ENCODE measurements at places on chromosomes 11 and 22.

GRCh38 chr11:89540826-89541225 lies 49.7 kb upstream of the NOX4 start:
- no peak overlapping the region for H3K27ac ChIP-seq
- peaks cover 2% of the 10 kb centered on the region for H3K36me3 ChIP-seq
- H3K4me3 ChIP-seq, result no peak overlapping the region

DNA sequence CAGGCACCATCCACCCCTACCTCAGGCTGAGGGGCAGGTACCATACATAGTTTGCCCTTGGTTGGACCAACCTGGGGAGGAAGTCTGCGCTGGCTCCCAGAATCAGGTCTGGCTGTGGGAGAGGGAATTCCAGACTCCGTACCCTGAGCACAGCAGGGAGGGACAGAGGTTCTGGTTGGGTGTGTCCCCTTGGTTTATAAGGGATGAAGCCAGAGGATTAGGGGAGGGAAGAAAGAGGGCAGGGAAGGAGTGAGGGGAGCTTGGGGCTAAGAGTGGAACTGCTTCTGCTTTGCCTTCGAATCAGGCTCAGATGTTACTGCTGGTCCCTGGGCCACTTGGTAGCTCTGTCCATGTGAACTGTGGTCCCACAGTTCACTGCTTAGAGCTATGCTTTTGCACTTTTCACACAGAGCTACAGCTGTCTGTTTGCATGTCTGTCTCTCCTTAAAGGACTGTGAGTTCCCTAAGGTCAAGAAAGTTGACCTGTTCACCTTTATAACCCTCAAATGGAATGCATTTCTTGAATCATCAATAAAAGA lies 9.2 kb downstream of the MMP20 start:
- no peak overlapping the region for H3K27ac ChIP-seq
- DNase-seq, result no peak
- H3K4me3 ChIP-seq, result no peak overlapping the region
- H3K27me3 ChIP-seq, result no peaks in the 10 kb centered on the region
- peaks cover 11% of the 10 kb centered on the region for H3K4me1 ChIP-seq

DNA sequence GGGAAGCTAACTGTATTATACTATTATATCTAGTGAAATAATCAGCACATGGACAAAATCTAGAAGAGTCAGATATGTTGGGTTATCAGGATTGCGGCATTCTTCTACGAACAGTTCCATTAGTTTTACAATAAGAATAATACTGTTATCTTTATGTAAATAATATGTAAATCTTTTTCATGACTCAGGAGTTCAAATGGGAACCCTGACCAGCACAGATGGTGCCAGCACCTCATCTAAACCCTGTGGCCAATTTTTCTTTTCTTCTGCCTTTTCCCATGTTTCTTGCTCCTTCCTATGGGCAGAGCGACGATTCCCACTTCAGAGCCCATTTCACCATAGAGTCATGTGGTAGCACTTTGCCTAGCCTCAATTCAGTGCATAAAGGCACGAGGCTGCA lies 68.4 kb upstream of the CYP2D6 start:
- no peak overlapping the region for H3K4me3 ChIP-seq
- DNase-seq, result no peak
- no peak overlapping the region for H3K27ac ChIP-seq
- peaks cover 13% of the 10 kb centered on the region for H3K4me1 ChIP-seq
- no peaks in the 10 kb centered on the region for H3K36me3 ChIP-seq
- H3K27me3 ChIP-seq, result no peaks in the 10 kb centered on the region

DNA sequence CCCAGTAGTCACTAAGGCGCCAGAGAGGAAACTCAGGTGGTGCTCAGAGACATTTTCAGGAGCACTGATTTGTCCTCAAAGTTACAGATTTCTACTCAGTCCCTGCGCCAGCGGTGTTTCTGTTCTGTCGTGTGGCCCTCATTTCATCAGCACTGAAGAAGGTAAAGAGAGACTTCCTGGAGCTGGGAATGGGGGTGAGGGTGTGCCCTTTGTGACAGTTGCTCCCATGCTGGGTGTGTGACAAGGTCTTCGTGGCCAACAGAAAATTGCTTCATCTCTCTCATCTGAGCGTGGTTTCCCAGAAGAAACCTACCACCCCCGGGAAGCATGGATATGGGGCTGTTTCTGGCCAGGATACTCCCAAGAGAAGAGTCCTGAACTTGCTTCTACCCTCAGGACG lies 2.0 kb upstream of the PPARA start:
- H3K36me3 ChIP-seq, result peaks cover 2% of the 10 kb centered on the region
- H3K4me3 ChIP-seq, result no peak overlapping the region

GRCh38 chr11:47399860-47400767 lies 8.3 kb upstream of the SLC39A13 start:
- peaks cover 9% of the 10 kb centered on the region for H3K4me1 ChIP-seq
- no peaks in the 10 kb centered on the region for H3K27me3 ChIP-seq
- no peaks in the 10 kb centered on the region for H3K36me3 ChIP-seq
- peak overlapping the region; percentile 55 for H3K4me3 ChIP-seq

DNA sequence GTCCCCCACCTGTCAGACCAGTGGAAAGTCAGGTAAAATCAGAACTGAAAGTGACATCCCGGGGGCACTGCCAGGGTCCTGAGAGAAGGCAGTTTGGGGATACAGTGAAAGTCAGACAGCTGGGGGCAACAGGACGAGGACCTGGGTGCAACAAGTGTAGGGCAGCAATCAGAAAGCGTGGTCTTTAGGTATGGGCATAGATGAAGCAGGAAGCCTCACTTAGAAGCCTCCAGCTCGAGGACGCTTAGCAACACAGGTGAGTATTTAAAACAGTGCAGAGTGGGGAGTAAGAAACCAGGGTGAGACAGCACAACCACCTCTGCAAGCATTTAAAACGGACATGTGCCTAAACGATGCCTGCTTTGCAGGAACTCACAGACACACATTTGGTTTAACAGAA lies 64.6 kb upstream of the POU2AF1 start:
- H3K4me1 ChIP-seq, result peaks cover 7% of the 10 kb centered on the region
- DNase-seq, result peak; percentile 24
- H3K27me3 ChIP-seq, result peaks cover 21% of the 10 kb centered on the region
- no peak overlapping the region for H3K27ac ChIP-seq
- H3K36me3 ChIP-seq, result no peaks in the 10 kb centered on the region

- no peak for DNase-seq
- H3K4me1 ChIP-seq, result peaks cover 3% of the 10 kb centered on the region
- no peak overlapping the region for H3K4me3 ChIP-seq
- H3K36me3 ChIP-seq, result peaks cover 9% of the 10 kb centered on the region
- H3K27ac ChIP-seq, result no peak overlapping the region
Observed at GRCh38 chr11:16505481-16505880, 149.1 kb upstream of the SOX6 start.

DNA sequence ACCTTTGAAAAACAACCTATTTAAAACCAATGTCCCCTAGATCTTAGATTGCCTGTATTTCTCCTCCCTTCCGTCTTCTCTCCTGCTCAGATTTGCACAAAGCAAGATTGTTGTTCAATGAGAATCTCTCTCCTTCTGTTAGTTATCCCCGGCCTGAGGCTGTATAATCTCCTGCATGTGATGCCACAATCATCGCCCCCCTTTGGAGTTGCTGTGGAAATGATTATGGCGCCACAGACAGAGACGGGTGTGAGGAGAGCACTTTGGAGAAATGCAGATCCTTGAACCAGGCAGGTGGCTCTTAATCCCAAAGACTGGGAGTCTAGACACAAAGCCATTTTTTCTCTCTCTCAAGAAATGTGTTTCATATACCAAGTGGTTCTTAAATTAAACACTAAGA lies 941.3 kb downstream of the OPCML start:
- H3K4me1 ChIP-seq, result no peaks in the 10 kb centered on the region
- H3K27ac ChIP-seq, result no peak overlapping the region
- no peak for DNase-seq
- no peaks in the 10 kb centered on the region for H3K36me3 ChIP-seq

- no peaks in the 10 kb centered on the region for H3K36me3 ChIP-seq
- H3K4me3 ChIP-seq, result no peak overlapping the region
- DNase-seq, result no peak
- H3K27me3 ChIP-seq, result no peaks in the 10 kb centered on the region
- no peaks in the 10 kb centered on the region for H3K4me1 ChIP-seq
Observed at GRCh38 chr11:76391021-76391420, 9.9 kb downstream of the GVQW3 start.

DNA sequence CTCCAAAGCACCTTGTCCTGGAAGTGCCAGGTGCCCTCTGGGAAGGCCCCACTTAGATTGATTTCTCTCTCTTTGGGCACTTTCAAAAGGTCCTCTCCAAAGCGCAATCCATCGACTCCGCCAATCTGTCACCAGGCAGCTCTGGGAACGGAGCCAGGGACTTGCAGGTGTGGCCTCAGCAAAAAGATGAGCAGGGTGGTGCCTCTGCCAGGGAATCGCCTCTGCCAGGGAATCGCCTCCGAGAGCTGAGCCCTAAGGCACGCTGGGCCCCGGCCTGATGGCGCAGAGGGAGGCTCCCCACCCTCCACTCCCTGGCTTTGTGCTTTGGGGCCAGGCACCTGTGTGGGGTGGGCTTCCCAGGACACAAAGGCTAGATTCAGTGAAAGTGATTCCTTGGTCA lies 1391.3 kb downstream of the TBC1D22A start:
- H3K4me3 ChIP-seq, result no peak overlapping the region
- H3K27me3 ChIP-seq, result no peaks in the 10 kb centered on the region
- peak; percentile 71 for DNase-seq
- H3K4me1 ChIP-seq, result no peaks in the 10 kb centered on the region
- no peaks in the 10 kb centered on the region for H3K36me3 ChIP-seq
- no peak overlapping the region for H3K27ac ChIP-seq

DNA sequence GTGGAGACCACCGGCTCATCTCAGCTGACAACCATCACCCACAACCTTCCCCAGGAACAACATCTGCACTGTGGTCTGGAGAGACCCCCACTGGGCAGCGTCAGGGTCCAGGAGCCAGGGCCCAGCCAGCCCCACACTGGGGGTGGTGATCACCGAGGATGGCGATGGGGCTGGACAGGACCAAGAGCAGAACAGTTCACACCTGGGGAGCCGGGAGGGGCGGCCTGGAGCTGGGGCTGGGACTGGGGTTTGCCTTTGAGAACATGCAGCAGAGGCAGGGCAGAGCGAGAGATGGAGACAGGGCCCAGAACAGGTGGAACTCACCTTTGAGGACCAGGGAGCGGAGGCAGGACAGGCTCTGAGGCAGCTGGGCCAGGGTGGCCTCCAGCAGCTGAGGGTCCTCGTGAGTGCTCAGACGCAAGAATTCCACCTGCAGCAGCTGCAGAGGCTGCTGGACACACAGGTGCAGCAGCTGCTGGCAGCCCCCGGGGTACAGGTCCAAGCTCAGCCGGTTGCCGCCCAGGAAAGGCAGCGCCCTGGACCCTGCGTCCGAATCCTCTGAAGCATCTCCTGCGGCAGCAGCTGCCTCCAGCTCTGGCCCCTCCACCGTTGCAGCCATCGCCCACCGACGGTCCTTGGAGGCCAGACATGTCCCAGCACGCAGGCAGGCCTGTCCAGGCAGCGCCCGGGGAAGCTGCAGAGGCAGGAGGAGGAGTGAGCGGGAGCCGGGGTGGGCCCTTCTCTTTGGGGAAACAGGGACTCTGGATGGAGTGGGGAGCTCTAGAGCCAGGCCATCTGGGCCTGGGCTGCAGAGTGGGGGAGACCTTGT lies 1.0 kb downstream of the PIDD1 start:
- peaks cover 25% of the 10 kb centered on the region for H3K4me1 ChIP-seq
- peak overlapping the region; percentile 70 for H3K4me3 ChIP-seq
- no peak for DNase-seq
- no peaks in the 10 kb centered on the region for H3K27me3 ChIP-seq

DNA sequence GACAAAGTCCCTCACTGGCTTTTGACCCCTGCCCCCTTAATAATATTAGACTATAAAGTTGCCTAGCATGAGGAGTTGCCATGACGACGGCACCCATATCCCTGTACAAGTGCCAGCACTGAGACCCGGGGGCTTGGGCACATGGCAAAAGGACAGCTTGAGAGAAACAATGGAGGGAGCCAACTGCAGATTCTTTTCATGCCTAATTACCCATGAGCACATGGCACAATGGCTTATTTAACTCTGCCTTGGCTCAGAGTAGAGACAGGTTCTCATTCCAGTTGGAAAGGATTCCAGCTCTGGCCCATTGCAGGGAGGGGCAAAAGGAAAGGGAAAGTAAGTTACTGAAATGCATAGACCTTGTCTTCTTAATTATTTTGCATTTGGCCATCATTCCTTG lies 261.2 kb upstream of the UBASH3B start:
- peaks cover 6% of the 10 kb centered on the region for H3K4me1 ChIP-seq
- H3K4me3 ChIP-seq, result no peak overlapping the region
- H3K27ac ChIP-seq, result no peak overlapping the region
- H3K36me3 ChIP-seq, result peaks cover 1% of the 10 kb centered on the region
- no peaks in the 10 kb centered on the region for H3K27me3 ChIP-seq

DNA sequence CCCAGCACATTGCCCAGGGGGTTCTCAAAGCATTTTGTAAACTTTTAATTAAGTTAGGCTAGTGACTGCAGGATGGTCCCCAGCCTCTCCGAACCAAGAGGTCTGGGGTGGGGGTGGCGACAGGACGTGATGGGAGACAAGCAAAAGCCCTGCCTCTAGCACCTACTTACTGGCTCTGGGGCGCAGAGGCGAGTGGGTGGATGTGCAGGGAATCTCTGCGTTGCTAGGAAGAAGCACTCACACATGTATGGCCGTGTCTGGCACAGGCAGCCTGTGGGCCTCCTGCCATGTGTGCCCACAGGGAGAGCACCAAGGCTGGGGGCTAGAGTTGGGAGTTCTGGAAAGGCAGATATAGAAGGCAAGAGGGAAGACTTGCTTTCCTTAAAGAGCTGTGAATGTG lies 6.3 kb downstream of the OPCML start:
- no peak overlapping the region for H3K27ac ChIP-seq
- H3K27me3 ChIP-seq, result peaks cover 18% of the 10 kb centered on the region
- no peaks in the 10 kb centered on the region for H3K36me3 ChIP-seq
- peaks cover under 1% of the 10 kb centered on the region for H3K4me1 ChIP-seq
- DNase-seq, result no peak

- H3K4me3 ChIP-seq, result no peak overlapping the region
- H3K36me3 ChIP-seq, result no peaks in the 10 kb centered on the region
- no peak for DNase-seq
- peaks cover 16% of the 10 kb centered on the region for H3K27me3 ChIP-seq
- no peak overlapping the region for H3K27ac ChIP-seq
Observed at GRCh38 chr11:15621565-15621964, 506.8 kb downstream of the INSC start.

DNA sequence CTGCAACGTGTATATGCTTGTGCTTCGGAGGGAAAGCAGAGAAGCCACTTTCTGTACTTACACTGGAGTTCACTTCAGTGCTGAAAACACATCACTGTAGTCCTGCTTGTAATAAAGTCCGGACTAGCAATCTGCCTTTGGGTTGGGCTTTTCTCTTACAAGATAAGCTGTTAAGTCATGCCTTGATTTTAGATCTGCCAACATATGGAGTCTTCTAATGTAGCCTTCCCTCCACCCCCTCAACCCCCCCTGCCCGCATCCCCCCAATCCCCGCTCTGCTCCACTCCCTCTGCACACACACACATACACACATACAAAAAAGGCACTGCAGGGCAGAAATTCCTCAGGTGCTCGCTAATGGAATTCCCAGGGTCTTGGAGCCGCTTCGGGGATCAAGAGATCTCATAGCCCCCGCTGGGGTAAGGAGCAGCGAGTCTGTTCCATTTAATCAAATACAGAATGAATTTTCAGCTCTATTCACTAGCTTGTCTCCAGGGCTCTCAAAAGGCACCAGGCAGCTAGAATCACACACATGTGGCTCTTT lies 3.4 kb downstream of the CDON start:
- peaks cover 2% of the 10 kb centered on the region for H3K36me3 ChIP-seq
- H3K27me3 ChIP-seq, result peaks cover 3% of the 10 kb centered on the region

- H3K27ac ChIP-seq, result peak overlapping the region; percentile 99
- DNase-seq, result no peak
- H3K4me1 ChIP-seq, result peaks cover 21% of the 10 kb centered on the region
- no peaks in the 10 kb centered on the region for H3K36me3 ChIP-seq
- peak overlapping the region; percentile 77 for H3K4me3 ChIP-seq
- H3K27me3 ChIP-seq, result peaks cover 4% of the 10 kb centered on the region
Observed at GRCh38 chr11:121656328-121657090, 203.7 kb upstream of the SORL1-AS1 start.

GRCh38 chr11:4375431-4376140 lies 7.4 kb upstream of the OR52B4 start:
- H3K27me3 ChIP-seq, result peaks cover 2% of the 10 kb centered on the region
- DNase-seq, result no peak
- H3K4me3 ChIP-seq, result no peak overlapping the region
- H3K36me3 ChIP-seq, result no peaks in the 10 kb centered on the region
- H3K27ac ChIP-seq, result no peak overlapping the region

Data from chondrocyte (in vitro differentiated cells).